HT1080 (cell line): ENCODE measurements at places on chromosomes 1 and 21. TPM values are rescaled to one million over a fixed set of nuclear protein-coding genes. Genes with fewer than 3 reads are reported as not detected.

FCRLB gene
- 15.4 and 17.0 TPM in 2 replicates for total RNA-seq

DNA sequence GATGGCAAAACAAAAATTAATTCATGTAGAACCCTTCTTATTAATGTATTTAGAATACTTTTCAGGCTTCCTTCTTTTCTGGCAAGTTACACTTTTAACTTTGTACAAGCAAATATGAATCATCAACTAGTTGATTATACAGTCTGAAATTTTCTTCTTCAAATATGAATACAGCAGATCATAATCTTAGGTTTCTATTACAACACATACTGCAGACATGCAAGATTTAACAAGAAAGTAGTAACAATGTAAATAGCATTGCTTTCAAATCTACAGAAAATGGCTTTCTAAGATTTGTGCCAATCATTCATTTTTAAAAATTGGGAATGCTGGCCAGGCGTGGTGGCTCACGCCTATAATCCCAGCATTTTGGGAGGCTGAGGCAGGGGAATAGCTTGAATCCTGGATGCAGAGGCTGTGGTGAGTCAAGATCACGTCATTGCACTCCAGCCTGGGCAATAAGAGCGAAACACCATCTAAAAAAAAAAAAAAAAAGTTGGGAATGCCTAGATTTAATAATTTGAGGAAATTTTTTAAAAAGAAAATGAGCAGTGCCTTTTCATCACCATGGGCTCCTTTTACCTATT is 68.4 kb upstream of the DPYD start:
- DNase-seq: peak; percentile 15

RAP1GAP gene
- 0.03 and 0.19 TPM in 2 replicates for total RNA-seq

DNA sequence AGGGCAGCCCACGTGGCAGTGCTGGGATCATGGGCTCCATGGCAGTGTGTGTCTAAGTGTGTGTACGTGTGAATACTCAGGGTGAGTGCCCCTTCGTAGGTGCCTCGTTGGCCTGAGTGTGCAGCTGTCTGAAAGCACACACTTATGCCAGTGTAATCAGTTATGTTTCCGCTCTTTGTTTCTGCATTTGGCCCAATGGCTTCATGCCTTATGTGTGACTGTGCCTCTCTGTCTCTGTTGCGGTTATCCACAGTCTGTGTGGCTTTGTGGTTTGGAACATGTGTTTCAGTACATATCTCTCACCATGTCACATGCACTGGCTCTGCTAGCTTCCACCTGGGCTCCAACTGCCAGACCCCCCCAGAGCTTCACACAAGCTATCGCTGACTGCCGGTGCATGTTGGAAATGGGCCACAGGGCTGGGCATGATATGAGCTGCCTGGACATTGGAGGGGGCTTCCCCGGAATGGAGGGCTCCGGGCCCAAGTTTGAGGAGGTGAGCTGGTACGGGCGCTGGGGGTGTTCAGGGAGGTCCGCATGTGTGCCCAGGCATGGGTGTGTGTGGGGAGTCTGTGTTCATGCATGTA is 70.3 kb upstream of the TINAGL1 start:
- peak; percentile 71 for DNase-seq

DNA sequence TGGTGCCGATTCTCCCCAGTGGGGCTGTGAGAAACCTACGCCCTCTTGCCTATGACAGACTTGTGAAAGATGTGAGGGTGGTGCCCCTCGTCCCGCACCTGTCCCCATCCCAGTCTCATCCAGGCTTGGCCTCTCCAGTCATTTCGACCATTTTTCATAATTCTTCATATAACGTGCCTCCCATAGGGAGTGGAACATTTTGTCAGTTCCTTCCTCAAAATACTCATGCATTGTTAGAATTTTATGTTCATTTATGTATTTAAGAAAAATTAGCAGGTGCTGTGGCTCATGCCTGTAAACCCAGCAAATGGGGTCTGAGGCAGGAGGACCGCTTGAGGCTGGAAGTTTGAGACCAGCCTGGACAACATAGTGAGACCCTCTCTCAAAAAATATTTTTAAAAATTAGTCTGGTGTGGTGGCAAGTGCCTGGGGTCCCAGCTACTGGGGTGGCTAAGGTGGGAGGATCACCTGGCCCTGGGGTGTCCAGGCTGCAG is 19.7 kb upstream of the SMPDL3B start:
- DNase-seq: no peak

GJA9 gene
- total RNA-seq: not detected in 2 replicates

- no peak for DNase-seq
These were observed 91.9 kb downstream of the AK5 start for GRCh38 chr1:77373702-77374101.

GRCh38 chr1:186772228-186772627 is 56.5 kb upstream of the PLA2G4A start:
- no peak for DNase-seq

GPR3 gene
- 2.7 and 2.8 TPM in 2 replicates for total RNA-seq

DNA sequence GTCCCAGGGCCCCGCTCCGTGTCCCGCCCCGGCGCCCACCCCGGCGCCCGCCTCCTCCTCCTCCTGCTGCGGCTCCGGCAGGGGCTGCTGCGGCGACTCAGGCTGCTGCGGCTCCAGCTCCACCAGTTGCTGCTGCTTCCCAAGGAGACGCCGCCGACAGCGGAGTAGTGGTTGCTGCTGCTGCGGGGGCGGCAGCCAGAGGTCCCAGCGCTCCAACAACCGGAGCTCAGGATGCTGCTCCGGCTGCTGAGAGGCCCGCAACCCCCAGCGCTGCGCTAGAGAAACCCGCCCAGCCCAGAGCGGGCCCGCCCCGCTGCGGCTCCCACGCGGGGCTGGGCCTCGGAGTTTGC is 1.1 kb downstream of the CRCT1 start:
- DNase-seq: no peak

DNA sequence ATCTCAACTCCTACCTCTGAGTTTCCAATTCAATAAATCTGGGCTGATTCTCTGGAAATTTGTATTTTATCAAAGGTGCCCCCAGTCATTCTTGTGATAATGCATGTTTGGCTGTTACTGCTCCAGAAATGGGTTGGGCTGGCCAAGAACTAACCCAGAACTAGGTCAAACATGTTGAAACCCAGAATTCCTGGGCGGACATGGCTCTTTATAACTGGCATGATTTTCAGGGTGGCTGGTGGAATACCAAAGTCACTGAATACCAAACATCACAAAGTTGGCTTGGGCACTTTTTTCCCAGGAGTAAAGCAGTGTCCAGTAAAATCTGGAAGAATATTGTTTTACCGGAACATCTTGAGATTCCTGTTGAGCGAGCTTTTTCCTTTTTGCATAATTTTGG is 89.4 kb upstream of the S1PR1 start:
- DNase-seq: no peak

CHIA gene
- not detected in 2 replicates for total RNA-seq

GRCh38 chr1:185404907-185405568 is 88.0 kb upstream of the IVNS1ABP start:
- no peak for DNase-seq

KCNE1 gene
- not detected in 2 replicates for total RNA-seq

DNA sequence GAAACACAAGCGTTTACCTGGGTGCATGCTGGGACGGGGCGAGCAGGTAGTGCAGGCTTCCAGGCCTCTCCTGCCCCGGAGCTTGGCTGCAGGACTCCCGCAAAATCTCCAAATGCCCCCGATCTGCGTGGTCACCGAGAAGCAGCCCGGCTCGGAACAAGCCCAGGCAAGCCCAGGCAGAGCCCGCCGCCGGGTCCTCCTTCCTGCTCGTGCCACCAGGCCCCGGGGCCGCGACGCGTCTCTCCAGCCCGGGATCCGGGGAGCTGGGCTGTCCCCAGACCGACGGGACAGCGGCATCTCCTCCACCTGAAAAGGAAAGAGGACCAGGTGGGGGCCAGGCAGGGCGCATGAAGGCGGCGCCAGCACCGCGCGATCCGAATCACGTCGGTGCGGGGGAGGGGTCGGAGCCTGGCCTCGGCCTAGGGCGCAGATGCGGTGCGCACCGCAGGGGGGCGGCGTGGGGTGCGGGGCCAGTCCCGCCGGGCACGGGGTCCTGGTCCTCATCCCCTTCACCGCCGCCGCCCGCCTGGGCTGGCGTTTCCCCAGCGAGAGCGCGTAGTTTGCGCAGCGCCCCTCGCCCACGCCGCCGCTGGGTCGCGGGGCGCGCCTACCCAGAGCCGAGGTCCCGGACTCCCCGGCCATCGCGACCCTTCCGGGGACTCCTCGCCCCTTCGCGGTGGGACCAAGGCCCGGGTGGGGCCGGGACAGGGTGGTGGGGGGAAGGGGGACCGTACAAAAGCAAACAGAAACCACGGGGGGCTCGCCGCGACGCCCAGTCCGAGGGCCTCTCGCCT is 52.4 kb upstream of the H6PD start:
- no peak for DNase-seq

DNA sequence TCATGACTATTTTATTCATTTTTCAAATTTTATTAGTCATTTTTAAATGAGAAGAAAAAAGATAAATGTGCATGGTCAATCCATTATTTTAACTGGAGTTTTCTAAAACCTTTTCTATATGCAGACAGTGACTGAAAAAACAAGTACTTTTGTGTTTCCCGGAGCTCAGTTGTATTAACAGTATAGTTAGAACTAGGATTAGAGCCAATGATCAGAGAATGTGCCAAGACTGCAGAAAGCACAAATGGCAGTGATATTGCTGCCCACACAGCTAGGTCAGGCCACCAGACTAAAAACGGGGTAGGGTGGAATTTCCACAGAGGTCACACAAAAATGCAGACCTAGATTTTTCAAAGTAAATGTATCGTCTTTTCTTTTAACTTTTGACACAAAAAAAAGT is 163.1 kb upstream of the GRIK3 start:
- no peak for DNase-seq
